HFFc6 (cell line): ENCODE measurements at places on chromosomes 6 and 20. TPM values are rescaled to one million over a fixed set of nuclear protein-coding genes. Genes with fewer than 3 reads are reported as not detected.

IP6K3 gene
- 0.45 to 0.63 TPM (median 0.59 TPM) in 3 replicates for total RNA-seq

SLCO4A1 gene
- 2.8 to 6.5 TPM (median 3.9 TPM) in 3 replicates for total RNA-seq

ETV7 gene
- total RNA-seq, result 0.26 to 0.39 TPM in 2 of 3 replicates, not detected in the other

HLA-DQA2 gene
- total RNA-seq, result not detected in 3 replicates

ZNF311 gene
- 0.18 to 0.27 TPM (median 0.19 TPM) in 3 replicates for total RNA-seq

GRCh38 chr20:1761116-1761515, 103.5 kb upstream of the SIRPG start:
- DNase-seq, result peak; percentile 84

DNA sequence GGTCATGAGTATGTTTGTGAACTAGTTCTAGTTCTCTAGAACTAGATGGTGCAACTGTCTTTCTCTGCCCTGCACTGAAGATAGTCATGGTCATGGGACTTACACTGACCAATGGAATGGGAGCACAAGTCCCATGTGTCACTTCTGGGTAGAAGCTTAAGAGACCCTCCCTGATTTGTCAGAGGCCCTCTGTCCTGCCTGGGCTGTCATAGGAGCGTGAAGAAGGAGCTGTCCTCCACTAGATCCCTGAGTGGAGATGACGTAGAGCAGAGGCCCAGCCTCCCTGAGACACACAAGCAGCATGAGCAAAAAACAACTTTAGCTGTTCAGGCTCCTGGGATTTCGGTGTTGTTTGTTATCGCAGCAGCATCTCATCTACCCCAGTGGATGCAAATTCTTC, 514.5 kb downstream of the PREX1 start:
- no peak for DNase-seq

GRCh38 chr6:76592566-76592965, 520.1 kb upstream of the IMPG1 start:
- no peak for DNase-seq

DNA sequence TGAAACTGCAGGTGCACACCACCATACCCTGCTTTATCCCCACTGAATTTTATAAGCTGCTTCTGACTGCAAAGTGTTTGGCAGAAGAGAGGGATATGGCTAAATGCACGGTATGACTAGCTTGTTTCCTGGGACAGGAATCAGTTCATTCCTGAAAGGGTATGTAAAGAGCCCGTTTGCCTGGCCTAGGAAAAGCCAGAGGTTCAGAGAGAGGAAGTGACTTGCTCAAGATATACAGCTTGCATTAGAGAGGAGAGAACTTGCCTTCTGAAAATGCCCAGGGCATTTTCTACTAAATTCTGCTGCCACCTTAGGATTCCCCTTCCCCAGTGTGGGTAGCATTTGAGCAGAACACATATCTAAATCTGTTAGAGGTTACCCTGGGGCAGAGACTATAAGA, 683 bp upstream of the GCNT2 start:
- DNase-seq, result no peak

- DNase-seq, result peak; percentile 41
Observed at GRCh38 chr6:16762268-16762549, 949 bp upstream of the ATXN1 start.

DNA sequence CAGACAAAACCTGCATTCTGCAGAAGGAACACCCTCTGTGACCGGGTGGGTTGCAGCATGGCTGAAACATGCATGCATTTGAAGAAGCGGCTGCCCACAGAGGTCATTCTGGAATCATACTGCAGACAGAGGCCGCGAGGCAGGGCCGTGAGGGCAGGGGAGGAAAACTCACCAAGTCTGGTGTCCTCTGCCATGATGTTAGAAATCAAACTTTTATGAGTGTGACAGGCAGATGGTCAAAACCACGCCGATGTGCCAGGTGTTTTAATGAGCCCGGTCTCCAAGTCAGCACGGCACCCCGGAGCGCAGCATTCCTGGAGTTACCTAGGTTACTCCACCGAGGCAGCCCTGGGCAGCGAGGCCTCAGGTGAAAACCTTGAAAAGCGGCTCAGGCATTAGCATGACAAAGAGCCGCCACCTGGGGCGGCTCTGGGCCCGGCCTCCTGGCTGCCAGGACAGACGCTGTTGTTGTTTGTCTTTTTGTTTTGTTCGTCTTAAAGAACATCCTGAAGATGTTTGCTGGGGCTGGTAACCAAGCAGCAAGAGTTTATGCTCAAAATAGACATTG, 255.6 kb downstream of the ERMARD start:
- no peak for DNase-seq

GRCh38 chr20:58389324-58389967, 417 bp downstream of the VAPB start:
- DNase-seq, result peak; percentile 11

DNA sequence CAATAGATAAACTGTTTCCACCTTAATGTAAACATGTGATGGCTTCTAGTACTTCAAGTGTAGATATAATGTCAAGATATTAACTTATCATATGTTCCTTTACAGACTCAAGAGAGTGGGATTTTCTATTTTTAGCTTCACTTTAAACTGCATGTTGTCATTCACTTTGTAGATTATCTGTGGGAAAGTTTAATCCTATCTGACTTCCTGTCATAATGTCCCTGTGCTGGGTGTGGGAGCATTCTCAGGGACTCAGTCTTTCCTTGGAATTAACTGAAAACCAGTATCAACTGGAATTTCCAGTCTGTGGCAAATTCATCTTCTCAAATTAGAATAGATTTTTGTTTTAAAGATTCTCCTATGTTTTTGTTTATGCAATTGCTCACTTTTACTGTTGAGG, 226.1 kb upstream of the FERMT1 start:
- no peak for DNase-seq

GRCh38 chr6:27970444-27970843, 13.4 kb downstream of the OR2B6 start:
- no peak for DNase-seq

DNA sequence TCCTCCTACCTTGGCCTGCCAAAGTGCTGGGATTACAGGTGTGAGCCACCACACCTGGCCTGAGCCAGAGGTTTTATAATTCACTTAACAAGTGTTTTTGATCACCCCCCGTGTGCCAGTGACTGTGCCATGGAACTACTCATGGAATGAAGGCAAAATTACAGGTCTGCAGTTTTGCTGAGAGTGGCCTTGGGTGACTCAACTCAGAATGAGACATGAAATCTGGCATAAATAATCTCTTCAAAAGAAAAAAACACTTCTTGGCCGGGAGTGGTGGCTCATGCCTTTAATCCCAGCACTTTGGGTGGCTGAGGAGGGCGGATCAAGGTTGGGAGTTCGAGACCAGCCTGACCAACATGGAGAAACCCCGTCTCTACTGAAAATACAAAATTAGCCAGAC, 166.9 kb upstream of the SALL4 start:
- DNase-seq, result no peak

DNA sequence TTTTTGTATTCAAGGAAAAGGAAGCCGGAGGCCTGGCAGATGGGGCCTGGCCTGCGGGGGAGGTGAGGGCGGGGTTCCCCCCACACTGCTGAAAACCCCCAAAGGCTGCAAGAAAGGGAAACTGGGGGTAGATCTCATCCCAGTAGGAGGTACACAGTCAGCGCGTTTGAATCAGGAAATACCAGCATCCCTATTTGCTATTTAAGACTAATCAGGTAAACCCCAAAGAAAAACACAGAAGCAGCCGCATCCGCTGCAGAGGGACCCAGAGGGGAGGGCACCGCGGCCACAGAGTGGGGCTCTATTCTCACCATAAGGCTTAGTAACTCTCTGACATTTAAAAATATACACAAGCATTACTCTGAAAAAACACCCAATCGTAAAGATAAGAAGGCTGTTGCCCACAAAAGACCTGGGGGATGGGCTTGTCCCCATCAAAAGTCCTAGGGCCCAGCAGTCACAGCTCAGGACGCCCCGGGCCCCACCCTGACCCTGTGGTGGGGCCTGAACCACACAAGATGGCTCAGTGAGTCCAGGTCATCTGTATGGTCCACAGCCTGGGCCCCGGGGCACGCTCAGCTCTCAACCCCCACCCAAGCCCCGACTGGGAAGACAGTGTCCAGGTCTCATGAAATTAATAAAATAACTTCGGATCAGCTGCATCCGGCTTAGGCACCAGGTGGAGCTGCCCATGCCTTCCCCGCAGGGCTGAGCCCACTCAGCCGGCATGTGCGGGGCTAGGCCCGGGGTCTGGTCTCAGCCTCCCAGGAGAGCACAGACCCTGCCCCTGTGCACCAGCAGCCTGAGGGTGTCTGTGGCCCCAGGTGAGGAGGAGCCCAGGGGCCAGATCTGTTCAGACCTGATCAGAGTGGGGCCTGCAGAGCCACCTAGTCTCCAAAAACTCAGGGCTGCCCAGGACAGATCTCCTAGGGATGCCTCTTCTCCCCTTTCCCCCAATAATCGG, 31.0 kb downstream of the KCNQ2 start:
- DNase-seq, result no peak

- peak; percentile 20 for DNase-seq
Observed at GRCh38 chr20:59955131-59955796, 3.0 kb upstream of the CDH26 start.

DNA sequence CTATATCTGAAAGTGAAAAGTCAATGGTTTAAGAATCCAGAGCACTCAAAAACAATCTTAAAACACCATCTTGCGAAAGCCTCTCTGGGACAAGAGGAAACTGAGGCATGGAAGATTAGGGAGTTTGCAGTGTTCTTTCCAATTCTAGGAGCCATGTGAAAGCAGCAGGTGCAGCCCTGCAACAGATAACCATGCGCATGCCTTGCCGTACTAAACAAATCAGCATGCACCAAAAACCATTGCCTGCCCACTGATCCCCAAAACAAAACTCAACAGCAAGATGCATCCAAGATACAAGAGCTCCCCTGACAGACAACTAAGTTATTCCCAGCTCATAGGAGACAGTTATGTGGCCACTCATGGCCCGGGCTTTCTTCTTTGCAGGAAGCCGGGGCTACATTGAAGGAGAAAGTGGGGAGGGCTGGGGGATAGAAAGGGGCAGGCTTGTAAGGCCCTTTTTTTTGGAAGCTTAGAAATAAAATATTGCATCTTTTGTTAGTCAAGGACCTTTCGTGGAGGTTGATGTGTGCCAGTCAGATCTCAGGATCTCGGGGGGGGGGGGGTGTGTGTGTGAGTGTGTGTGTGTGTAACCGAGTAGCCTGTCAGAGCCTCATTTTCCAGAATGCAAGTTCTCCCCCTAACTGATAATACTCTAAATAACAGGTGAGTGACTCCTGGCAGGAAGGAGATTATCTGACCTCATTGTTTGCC, 178.4 kb downstream of the MBOAT1 start:
- DNase-seq, result no peak

DNA sequence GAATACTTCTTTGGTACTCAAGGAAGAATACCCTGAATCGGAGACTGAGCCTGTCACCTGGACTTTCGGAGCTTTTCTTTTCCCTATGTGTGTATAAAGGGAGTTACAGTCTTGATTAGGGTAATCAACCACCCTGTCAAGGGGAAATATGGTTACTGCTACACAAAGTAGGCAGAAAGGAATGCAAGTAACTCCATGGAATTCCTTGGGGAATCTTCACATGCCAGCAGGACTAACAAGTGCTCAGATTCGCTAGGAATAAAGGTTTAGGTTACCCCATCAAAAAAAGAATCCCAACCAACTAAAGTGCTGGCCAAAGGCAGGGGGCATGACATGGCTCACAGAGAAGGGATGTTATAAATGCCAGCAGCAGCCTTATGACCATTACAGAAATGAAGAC, 10.4 kb downstream of the KCNS1 start:
- DNase-seq, result no peak

- no peak for DNase-seq
Observed at GRCh38 chr20:18005170-18005989, 36.6 kb downstream of the MGME1 start.

DNA sequence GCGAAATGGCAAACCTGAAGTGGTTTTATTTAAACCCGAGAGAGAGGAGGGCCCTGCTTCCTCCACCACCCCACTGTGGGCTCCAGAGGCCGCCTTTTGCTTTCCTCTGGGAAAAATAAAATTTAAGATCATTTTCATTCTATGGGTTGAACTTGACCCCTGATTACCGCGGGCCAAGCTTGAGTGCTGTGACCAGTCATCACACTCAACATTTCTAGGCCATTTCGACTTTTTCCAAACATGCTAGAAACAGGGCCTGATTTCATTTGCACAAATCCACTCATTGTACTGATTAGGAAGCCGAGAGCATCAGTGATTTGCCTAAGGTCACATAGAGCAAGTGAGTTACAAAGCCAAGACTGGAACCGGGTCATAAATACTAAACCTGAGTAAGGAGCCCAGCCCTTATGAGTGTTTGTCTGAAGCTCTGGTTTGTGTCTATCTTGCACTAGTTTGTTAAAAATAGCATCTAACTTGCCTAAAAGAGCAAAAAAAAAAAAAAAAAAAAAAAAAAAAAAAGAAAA, 179.7 kb downstream of the DLL1 start:
- DNase-seq, result no peak

DNA sequence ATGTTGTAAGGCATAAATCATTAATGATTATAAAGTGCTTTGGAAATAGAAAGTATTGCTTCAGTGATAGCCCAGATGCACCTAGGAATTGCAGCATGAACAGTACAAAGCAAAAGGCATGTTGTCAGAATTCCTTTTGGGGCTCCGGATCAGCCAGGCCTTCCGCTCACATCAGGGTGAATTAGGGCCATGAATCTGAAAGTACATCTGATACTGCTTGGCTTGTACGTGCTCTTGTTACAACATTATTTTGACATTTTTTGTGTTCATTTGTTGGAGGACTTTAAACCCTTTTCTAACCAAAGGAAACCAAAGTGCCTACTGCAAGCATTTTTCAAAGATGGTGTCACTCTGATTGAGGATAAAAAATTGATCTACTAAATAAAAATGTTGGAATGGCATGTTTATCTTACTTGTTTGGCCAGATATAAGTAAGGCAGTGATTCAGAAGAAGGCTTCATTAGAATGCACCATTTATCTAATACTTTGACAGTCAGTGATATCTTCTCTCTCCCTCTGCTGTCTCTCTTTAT, 1005.6 kb upstream of the FLRT3 start:
- no peak for DNase-seq
